CD8-positive, alpha-beta memory T cell (primary cell): ENCODE measurements at places on chromosomes 6 and 20. TPM values are rescaled to one million over a fixed set of nuclear protein-coding genes. Genes with fewer than 3 reads are reported as not detected.
A peak's percentile ranks its signal among the peaks of the same experiment; 100 is the strongest.

GRCh38 chr6:42229506-42230119, 12.0 kb upstream of the MRPS10 start:
- DNase-seq: no peak
- H3K36me3 ChIP-seq: peaks cover 19% of the 10 kb centered on the region
- no peaks in the 10 kb centered on the region for H3K4me1 ChIP-seq
- H3K27me3 ChIP-seq: no peaks in the 10 kb centered on the region

DNA sequence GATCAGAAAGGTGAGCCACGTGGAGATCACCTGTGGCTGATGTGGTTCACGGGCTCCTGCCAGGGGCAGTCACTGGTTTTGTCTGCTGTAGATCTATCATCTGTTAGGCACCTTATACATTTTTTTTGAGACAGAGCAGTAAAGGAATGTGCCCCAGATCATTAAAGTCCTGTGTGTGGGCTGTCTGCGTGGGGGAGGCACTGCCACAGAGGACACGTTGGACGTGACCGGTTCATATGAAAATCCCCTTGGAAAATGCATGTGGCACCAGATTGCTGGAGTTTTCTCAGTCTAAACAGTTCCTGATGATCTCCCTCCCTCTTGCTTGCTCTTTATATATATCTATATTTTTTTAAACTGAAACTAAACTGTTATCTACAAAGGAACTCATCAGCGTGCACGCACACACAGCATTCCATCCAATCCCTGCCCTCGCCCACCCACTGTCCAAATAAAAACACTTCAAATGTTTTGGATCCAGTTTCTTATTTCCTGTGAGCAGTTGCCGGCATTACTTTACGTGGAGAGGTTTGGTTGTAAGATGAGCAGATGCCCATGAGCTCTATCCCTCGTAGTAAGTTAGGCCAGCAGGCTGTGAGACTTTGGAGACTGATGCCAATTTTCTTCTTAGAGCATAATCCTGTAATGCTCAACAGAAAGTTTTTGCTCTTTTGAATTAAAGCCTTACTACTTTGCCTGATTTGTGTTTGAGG, 161.6 kb upstream of the EXOC2 start:
- H3K4me1 ChIP-seq: no peaks in the 10 kb centered on the region
- no peak overlapping the region for H3K4me3 ChIP-seq
- no peak for DNase-seq
- no peaks in the 10 kb centered on the region for H3K27me3 ChIP-seq
- no peaks in the 10 kb centered on the region for H3K36me3 ChIP-seq

SLC44A4 gene
- not detected for polyA plus RNA-seq

DNA sequence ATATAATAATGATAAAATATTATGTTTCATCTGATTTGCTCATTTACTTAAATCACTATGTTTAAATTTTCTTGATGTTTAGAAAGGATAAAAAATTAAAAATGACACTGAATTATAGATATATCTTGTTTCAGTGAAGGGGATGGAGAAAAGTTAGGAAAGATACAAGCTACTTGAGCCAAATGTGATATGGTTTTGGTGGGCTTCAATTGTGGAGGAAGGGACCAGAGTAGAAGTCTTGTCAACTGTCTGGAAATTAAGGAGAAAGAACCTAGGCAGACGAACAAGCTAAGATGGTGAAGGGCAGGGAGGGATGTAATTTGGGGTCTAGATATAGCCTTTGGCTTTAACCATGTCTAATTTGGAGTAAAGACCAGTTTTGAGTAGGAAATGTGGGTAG, 186.4 kb upstream of the MMS22L start:
- no peak for DNase-seq
- no peak overlapping the region for H3K27ac ChIP-seq

LPA gene
- not detected for polyA plus RNA-seq

PRL gene
- 0.21 TPM for polyA plus RNA-seq

DNA sequence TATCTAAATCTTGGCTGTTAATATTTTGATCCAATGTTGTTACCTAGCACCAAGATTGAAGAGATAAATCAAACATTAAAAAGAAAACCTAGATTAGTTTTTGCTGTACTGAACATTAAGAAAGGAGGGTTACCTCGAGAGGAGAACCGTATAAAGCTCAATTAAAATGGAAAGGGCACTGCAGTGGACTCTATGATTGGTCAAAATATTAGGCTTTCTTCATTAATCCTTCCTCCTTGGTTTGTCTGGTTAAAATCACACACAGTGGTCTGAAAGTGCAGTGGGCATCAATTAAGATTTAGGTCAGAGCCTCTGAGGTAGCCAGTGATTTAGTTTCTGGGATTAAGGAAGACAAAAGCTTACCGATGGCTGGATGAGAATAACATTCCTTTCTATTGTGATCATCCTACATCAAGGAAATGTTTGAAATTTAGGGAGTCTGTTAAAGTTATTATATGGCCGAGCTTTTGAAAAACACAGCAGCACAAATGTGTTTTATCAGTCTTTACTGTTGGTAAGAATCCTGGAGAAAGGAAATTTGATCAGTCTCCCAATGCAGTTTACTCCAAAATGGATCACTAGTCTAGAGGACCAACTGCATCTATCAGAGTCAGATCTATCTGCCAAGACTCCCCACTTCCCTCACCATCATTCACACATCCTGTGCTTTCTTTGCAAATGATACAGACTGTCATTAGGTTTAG, 134.6 kb upstream of the NEDD9 start:
- H3K4me1 ChIP-seq: peaks cover 28% of the 10 kb centered on the region
- no peak for DNase-seq
- no peaks in the 10 kb centered on the region for H3K36me3 ChIP-seq
- H3K4me3 ChIP-seq: no peak overlapping the region
- H3K27ac ChIP-seq: peak overlapping the region; percentile 60

- H3K27ac ChIP-seq: no peak overlapping the region
- H3K36me3 ChIP-seq: no peaks in the 10 kb centered on the region
- no peak overlapping the region for H3K4me3 ChIP-seq
- H3K27me3 ChIP-seq: no peaks in the 10 kb centered on the region
- no peaks in the 10 kb centered on the region for H3K4me1 ChIP-seq
- DNase-seq: no peak
Observed at GRCh38 chr6:152909241-152909640, 73.6 kb downstream of the FBXO5 start.

FOXA2 gene
- not detected for polyA plus RNA-seq

DNA sequence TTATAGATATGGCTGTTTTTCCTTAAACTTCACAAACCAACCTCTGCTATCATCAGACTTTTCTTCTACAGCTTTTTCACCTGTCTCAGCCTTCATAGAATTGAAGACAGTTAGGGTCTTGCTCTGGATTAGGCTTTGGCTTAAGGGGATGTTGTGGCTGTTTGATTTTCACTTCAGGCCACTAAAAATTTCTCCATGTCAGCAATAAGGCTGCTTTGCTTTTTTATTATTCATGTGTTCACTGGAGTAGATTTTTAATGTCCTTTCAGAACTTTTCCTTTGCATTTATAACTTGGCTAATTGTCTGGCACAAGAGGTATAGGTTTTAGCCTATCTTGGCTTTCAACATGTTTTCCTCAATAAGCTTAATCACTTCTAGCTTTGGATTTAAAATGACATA, 392.6 kb downstream of the RFPL4B start:
- no peaks in the 10 kb centered on the region for H3K36me3 ChIP-seq
- no peak for DNase-seq
- no peak overlapping the region for H3K4me3 ChIP-seq
- H3K27me3 ChIP-seq: no peaks in the 10 kb centered on the region

WFDC8 gene
- not detected for polyA plus RNA-seq

C20orf144 gene
- polyA plus RNA-seq: not detected

GRCh38 chr20:57710841-57711240, 1.0 kb upstream of the PMEPA1 start:
- peaks cover 9% of the 10 kb centered on the region for H3K27me3 ChIP-seq
- no peak overlapping the region for H3K27ac ChIP-seq
- H3K4me3 ChIP-seq: peak overlapping the region; percentile 84
- no peaks in the 10 kb centered on the region for H3K36me3 ChIP-seq

SLC22A16 gene
- not detected for polyA plus RNA-seq

EYS gene
- not detected for polyA plus RNA-seq

- H3K36me3 ChIP-seq: no peaks in the 10 kb centered on the region
- H3K4me3 ChIP-seq: no peak overlapping the region
- H3K4me1 ChIP-seq: no peaks in the 10 kb centered on the region
- no peaks in the 10 kb centered on the region for H3K27me3 ChIP-seq
Observed at GRCh38 chr6:147177286-147177685, 26.9 kb upstream of the STXBP5 start.

BCLAF1 gene
- polyA plus RNA-seq: 130 TPM

TMEM244 gene
- polyA plus RNA-seq: 3.2 TPM

- H3K27me3 ChIP-seq: no peaks in the 10 kb centered on the region
- no peaks in the 10 kb centered on the region for H3K36me3 ChIP-seq
- H3K4me1 ChIP-seq: no peaks in the 10 kb centered on the region
- no peak for DNase-seq
- no peak overlapping the region for H3K27ac ChIP-seq
Observed at GRCh38 chr20:57667388-57667787, 42.4 kb downstream of the PMEPA1 start.

- DNase-seq: no peak
- H3K27ac ChIP-seq: no peak overlapping the region
- no peak overlapping the region for H3K4me3 ChIP-seq
- H3K4me1 ChIP-seq: peaks cover 34% of the 10 kb centered on the region
- H3K36me3 ChIP-seq: no peaks in the 10 kb centered on the region
- H3K27me3 ChIP-seq: no peaks in the 10 kb centered on the region
Observed at GRCh38 chr20:58897488-58897887, 45.0 kb downstream of the GNAS start.

- no peak overlapping the region for H3K4me3 ChIP-seq
- H3K27me3 ChIP-seq: no peaks in the 10 kb centered on the region
Observed at GRCh38 chr6:70124882-70125545, 177.9 kb downstream of the COL9A1 start.

SOD2 gene
- 85.0 TPM for polyA plus RNA-seq
